Neural crest cell (in vitro differentiated cells): ENCODE measurements at places on chromosomes 3 and 15.
A peak's percentile ranks its signal among the peaks of the same experiment; 100 is the strongest.

DNA sequence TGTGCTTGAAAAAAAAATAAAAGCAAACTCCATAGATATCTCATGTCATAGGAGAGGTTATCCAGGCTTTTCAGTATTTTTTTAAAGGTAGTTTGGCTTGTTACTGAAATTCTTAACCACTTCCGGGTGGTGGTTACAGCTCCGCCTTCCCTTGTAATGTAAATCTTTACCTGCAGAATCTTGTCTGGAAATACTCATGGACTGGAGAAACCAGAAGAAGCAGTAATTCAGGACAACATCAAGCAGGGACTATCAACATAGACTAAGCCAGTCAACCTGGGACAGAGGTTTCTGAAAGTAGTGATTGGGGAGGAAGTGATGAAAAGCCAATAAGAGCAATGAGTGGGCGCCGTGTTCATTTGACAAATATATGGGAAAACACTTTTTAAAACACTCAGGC, 78.9 kb upstream of the SKOR1 start:
- DNase-seq = no peak

GRCh38 chr15:44199393-44199792, 4.3 kb upstream of the FRMD5 start:
- DNase-seq = no peak

GRCh38 chr3:3848923-3849275, 49.7 kb downstream of the LRRN1 start:
- no peak for DNase-seq

DNA sequence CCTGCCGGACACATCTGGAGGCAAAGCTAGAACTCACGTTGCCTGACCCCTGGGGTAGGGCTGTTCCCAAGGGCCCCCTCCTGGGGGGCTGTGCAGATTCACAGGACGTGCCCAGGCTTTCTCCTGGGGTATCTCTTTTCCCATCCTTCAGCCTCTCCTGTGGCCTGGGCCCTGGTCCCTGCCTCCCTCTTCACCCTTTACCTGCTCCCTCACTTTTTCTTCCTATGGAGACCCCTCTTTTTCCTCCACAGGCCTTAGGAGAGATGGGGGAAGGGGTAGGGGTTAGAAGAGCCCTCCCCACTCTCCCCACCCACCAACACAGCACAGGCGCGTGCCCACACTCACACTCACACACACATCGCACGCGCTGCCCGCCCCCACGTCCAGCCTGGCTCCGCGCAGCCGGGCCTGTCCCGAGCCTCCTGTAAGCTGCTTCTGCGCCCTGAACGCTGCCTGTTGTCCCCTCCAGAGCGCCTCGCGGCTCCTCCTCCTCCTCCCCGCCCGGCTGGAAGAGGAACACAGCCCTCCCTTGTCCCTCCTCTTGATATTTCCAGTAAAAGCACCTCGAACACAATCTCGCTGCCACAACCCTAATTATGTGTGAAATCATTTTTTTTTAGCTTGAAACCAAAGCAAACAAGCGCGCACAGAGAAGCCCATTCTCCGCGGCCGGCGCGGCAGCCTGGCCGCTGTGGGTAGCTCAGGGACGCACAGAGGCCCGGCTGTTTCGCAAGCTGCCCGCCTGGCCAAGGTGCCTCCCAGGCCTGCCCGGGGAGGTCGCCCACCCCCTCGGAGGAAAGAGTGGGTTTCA, 33.9 kb upstream of the ACAN start:
- DNase-seq = peak; percentile 29

DNA sequence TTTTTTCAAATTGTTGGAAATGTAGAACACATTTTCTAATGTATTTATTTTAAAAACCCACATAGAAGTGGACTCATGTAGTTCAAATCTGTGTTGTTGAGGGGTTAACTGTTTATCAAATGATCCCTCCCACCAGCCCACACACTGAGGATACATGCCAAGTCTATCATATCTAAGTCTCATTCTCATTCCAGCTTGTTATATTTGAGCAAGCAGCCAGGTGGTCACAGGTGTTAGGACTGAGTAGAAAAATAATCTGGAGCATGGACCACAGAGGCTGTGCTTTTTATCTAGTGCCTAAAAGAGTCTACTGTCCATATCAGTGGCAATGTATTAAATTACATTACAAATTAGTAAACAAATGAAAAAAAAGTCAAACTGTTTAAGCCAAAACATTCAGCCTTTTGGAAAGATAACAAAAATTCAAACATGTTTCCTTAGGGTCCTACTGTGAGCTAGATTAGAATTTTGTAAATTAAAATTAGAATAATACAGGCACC, 20.7 kb upstream of the SPESP1 start:
- no peak for DNase-seq

DNA sequence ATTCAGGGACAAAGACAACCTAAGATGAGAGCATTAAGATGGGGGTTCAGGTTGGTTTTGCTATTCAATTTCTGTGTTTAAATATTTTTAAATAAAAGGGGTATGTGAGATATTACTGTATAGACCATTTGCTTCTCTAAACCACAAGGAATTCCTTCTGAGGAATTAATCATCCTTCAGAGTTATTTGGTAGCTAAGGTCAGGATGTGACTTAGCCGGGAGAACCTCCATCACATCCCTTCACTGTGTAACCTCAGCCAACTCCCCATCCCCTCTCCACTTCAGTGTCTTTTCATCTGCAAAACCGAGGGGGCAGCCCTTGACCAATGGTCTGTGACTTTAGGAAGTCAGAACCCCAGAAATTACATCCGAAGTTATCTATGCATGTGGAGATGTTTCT, 48.7 kb upstream of the SKOR1 start:
- DNase-seq = no peak

DNA sequence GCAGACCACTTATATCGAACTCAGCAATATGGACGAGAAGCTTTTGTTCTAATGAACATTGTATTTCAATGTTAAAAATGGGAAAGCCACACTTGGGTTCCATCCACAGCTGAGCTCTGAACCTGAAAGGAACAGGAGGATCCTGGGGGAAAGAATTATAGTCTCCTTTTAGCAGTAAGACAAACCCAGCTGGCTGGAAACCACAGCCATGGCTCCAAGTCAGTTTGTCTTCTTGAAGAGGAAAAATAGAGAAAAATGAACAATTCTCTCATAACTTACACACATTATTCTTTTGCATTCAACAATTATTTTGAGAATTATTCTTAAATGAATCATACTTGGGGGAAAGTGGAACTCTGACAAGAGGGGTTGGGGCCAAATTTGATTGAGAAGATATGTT, 149.2 kb upstream of the VEPH1 start:
- no peak for DNase-seq

DNA sequence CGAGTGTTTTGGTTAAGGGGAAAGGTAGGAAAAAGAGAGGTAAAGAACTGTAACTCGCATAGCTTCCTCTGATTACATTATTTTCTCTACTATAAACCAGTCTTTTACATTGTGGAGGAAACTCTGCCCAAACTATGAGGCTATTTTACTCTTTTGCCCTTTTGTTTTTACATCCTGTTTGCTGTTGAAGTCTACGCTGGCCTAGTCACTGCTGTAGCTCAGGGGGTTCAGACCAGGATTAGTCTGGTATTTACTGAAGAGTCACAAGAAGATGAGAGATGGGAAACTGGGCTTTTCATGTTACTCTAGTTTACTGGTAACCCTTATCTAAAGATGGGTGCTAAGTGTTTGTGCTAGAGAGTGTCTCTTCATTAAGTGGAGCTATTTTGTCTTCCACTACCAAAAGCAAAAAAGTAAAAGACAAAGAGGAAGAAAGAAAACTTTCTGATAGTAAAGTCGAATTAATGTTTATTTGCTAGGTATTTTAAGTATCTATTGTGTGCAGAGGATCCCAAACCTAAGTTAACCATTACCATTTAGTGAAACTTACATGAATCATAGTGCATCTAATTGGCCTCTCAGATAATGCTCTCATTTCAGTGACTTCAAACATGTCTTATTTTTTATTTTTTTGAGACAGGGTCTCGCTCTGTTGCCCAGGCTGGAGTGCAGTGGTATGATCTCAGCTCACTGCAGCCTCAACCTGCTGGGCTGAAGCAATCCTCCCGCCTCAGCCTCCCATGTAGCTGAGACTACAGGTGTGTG, 10.9 kb downstream of the RARB start:
- DNase-seq = no peak

DNA sequence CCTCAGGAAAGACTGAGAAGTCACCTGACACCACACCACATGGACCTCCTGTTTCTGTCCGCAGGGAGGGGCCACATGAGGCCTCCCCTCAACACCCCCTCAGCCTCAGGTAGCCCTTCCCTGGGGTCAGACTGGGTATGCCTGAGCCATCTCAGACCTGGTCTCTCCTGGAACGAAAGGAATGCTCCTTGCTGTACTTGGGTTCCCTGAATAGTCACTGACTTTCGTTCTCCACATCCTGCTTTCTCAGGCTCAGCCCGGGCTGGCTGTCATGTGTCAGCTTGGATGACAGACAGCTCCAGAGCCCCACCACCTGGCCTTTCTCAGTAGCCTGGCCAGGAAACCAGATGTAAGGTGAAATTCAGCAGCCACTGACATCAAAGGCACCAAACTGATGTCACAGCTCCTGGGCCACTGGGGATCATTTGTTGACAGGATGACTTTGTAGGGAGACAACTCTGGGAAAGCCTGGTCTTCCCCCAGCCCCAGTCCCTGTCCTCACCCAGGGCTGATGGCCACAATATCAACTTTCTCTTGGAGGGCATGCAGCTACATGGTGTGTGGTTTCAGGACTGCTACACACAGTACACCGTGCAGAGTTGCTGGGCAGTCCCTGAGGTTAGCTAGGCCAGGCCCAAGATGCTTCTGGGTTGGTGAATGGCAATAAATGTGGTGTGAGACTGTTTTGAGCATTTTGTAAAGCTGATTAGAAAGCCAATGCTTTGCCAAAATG, 141.4 kb upstream of the MRPS22 start:
- no peak for DNase-seq

DNA sequence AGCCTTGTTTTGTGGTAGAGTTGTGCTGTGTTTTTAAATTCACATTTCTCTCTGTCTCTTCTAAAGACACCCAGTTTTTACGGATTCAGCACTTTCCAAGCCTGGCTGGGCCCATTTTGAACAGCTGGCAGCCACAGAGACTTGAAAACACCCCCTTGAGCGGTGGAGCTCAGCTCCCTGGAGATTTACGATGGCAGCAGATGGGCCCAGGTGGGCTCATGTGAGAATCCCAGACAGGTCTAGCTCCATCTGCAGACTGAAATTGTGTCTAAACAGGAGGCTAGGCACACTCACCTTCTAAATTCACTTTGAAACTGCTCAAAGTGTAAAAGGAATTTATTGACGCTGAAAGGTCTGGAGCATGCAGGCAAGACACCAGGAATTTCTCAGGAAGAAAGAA, 232.0 kb upstream of the HES1 start:
- no peak for DNase-seq

DNA sequence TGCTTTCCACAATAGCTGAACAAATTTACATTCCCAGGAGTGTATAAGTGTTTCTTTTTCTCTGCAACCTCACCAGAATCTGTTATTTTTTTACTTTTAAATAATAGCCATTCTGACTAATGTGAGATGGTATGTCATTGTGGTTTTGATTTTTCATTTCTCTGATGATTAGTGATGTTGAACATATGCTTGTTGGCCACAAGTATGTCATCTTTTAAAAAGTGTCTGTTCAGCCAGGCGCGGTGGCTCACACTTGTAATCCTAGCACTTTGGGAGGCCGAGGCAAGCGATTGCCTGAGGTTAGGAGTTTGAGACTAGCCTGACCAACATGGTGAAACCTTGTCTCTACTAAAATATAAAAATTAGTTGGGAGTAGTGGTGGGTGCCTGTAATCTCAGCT, 619.3 kb downstream of the SI start:
- no peak for DNase-seq

DNA sequence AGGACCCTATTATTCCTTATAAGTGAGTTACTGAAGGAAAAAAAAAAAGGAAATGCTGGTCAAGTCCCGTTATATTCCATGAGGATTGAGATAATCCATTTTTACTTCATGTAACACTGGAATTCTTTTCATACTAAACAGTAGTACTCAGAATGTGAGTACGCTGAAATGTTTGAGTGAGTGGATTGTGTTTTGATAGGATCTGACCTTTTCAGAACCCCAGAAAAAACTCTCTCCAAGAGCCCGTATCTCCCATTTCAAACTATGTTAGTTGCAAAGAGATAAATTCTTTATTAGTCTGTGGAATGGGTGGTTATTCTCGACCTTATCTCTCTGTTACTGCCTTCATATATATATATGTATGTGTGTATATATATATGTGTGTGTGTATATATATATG, 2.5 kb upstream of the LPP start:
- DNase-seq = no peak

GRCh38 chr15:98142572-98142971, 182.1 kb downstream of the ARRDC4 start:
- no peak for DNase-seq

GRCh38 chr3:57108684-57109083, 48.2 kb downstream of the SPATA12 start:
- no peak for DNase-seq

DNA sequence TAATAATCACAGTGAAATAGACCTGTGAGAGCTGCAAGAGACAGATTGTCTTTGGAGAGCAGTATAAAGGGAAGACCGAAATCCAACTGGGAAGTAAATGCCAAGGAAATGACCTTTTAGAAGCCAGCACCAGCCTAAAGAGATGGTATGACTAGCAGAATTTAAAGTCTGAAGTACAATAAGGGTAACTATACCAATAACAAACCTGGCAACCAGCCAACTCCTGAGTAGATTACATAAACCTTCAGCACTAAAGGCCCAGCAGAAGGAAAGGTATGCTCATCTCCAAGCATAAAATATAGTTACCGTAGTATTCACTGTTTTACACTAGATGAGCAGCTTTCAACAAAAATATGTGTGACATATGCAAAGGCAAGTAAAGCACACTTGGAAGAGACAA, 155.1 kb upstream of the SATB1 start:
- no peak for DNase-seq

GRCh38 chr15:100997442-100997841, 78.3 kb downstream of the LRRK1 start:
- no peak for DNase-seq

DNA sequence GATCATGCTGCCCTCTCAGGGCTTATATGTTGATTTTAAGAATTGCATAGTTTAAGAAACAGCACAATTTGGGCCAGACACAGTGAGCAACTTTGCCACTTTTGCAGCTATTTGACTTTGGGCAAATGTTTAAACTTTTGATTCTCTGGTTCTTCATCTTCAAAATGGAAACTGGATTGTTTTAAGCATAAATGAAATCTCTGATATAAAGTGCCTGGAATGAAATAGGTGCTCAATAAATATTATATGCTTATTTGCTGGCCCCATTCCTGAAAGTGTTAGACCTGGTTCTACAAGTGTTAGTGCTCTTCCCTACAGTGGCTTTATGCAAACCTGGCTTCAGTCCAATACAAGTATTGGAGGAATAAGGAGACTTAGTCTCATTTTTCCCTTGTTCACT, 33.1 kb upstream of the TSC22D2 start:
- DNase-seq = no peak

DNA sequence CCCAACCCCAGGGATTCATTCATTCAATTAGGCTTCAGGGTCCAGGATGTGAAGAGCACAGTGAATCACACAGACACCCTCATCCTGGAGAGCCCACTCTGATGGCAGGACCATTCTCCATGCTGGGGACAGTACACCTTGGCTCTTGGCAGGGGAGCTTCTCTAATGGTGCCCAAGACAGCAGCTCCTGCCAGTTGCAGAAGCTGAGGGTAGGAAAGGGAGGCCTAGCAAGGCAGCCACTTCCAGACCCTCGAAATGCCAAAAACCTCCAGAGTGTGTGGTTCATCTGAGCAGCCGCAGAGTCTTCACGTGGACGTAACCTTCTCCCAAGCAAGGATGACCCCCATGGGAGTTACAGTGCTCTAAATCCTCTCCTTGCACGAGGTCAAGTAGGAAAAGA, 186.2 kb downstream of the XXYLT1 start:
- DNase-seq = no peak
